Stimulated activated CD8-positive, alpha-beta memory T cell treated with anti-CD3 and anti-CD28 coated beads, Interleukin-4, amount 100 ng/mL, for 1 hour (primary cell): ENCODE measurements at places on chromosomes 7 and 10.
A peak's percentile ranks its signal among the peaks of the same experiment; 100 is the strongest.

- peak; percentile 30 for DNase-seq
These were observed at the start of gene GIMAP7 for GRCh38 chr7:150514748-150515222. GIMAP7 (plus strand) TSS chr7:150514872; CDS start chr7:150519975, 5,103 bp downstream.

DNA sequence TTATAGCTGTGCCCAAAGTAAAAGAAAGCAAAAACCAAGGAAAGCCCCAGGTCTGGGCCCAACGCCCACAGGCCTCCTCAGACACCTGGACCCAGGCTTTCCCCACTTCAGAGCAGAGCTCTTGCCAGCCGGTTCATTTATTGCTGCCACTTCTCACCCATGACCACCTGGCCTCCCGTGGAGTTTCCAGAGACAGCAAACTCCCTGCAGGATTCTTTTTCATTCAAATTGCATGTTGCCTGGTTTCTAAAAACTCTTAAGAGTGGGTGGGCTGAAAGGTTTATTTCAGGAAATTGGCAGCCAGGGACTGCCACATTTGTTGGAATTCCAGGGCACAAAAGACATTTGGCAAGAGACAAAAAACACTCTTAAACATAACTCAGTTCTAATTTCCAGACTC lies 4.7 kb downstream of the VOPP1 start:
- no peak for DNase-seq

DNA sequence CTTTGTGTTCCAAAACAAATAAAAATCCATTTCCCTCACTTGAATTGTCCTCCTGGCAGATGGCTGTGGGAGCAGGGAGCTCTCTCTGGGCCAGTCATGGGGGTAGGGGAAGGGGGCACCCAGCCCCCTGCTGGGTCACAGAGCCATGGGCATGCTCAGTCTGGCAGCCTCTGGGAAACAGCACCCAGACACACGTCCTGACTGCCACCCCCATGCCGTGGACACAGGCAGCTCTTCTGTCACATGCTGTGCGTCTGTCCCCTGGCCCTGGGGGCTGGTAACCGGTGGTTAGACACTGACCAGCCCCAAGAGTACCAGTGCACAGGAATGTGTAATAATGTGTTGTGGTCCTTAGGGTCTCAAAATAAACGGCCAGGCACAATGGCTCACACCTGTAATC lies 47.0 kb downstream of the RASGEF1A start:
- DNase-seq = no peak

GRCh38 chr10:60170250-60170649 lies 219.4 kb downstream of the ANK3 start:
- DNase-seq = no peak

DNA sequence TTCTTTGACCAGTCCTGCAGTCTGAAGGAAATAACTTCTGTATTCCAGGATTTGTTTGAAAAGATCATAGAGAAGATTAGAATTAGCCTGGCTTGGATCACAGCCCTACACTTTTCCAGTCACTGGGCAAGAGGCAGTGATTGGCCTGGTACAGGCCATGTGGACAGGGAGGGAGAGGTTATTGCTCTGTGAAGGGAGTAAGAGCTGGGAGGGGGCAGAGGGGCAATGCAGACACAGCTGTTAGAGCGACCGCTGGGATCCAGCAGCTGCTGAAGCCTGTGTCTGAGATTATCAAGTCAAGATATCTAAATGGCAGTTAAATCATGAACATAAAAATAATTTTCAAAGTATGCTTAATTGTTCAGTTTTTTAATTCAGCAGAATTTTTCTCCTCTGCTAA lies 257.3 kb downstream of the SDK1 start:
- DNase-seq = no peak

- DNase-seq = no peak
These were observed 41.7 kb upstream of the LOXL4 start for GRCh38 chr10:98309366-98310355.

DNA sequence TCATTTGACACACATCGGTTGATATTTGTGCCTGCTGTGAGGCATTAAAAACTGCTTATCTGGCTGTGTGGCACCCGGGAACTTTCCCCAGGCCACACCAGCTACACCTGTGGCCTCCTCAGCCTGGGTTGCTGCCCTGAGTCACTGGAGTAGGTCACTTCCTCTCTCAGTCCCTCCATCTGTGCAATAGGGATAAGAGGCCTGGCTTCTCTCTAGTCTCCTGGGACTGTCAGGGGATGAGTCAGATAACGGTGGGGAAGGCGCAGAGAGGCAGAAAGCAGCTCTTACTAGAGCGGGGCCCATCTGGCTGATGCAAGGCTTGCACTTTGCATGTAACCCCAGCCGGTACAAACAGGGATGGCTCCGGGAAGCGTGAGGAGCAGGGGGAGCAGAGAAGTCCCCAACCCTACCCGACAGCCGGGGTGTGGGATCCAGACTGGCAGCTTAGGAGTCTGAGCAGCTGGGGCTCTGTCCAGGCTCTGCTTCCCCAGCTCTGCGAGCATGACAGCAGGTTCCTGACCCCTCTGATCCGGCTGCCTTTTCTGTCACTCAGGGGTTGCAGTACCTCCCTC lies 34.0 kb downstream of the DNAJB12 start:
- DNase-seq = no peak

- DNase-seq = no peak
These were observed 22.7 kb downstream of the DYNC1I1 start for GRCh38 chr7:95794917-95795515.

DNA sequence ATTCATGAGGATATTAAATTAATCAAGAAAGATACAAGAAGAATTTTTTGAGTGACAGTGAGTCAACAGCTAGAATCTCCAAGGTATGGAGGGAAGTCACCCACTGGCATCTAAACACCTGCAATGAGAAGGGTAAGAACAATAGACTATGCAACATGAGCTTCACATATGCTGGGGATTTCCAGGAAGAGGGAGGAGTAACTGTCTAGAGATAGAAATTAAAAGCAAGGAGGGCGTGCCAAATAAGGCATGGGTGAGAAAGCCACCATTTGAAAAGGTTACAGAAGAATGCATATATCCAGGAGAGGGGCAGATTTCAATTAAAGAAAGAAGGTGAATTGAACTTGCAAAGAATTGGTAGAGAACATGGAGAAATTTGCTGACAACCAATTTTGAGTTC lies 365.7 kb downstream of the GPR37 start:
- no peak for DNase-seq

GRCh38 chr10:98266647-98267046 lies 1.3 kb downstream of the LOXL4 start:
- no peak for DNase-seq

- DNase-seq = no peak
These were observed 7.6 kb upstream of the UNC5B start for GRCh38 chr10:71204746-71205145.

DNA sequence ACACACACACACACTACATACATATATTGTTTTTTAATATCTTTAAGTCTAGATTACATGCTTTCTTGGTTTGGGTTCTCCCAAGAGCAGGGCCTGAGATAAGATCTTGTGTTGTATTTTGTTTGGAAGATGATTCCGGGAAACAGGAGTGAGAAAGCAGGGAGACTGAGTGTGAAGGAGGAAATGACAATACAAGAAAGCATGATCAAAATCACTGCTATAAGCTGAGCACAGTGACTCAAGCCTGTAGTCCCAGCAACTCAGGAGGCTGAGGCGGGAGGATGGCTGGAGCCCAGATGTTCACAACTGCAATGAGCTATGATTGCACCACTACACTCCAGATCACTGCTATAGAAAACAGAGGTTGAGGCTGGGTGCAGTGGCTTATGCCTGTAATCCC lies 267.6 kb downstream of the SKIDA1 start:
- DNase-seq = no peak

DNA sequence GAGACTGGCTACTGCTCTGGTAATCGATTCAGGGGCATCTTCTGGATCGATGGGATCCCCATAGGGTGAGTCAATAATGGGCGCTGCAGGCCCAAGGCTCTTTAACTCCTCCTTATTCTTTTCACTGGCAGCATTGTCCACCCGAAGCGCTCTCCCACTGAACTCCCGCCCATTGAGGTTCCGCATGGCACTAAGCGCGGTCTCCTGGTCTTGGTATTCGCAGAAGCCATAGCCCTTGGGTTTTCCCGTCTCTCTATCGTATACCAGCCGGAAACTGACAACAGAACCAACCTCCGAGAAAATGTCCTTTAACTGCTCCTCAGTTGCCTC lies 285 bp downstream of the CSTF2T start:
- no peak for DNase-seq

DNA sequence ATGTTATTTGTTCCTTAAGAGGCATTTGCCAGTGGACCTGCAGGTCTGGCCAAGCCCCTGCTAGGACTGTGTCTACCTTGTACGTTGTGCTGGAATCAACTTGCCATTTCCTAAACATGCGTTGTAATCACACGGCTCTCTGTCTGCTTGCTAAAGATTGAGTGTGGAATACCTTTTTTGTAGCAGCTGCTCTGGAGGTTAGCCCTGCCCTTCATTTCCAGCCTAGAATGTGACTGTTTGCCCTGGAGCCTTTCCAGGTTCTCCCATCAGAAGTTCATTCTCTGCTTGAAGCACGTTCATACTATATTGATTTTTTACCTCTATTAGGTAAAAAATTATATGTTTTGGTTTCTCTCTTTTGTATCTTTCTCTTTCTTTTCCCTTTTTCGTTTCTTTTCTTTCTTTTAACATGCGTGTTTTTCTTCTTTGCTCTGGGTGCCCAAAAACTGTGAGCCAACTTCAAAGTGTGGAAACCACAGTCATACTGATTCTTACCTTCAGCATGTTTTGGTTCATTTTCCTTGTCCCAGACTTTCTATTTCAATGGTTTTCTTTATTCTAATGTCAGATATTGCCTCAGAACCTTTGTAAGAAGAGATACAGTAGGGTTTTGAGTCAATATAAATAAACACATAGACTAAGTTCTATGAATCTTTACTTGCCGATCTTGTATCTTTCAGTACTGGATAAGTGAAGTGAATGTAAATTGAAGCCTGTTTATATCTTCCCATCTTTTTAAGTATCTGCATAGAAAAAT lies 111.9 kb upstream of the RPA3 start:
- DNase-seq = no peak
